ENCODE measurements at places on chromosomes 7 and 10.

- no peak for DNase-seq
Observed at GRCh38 chr10:4130685-4131084, 345.7 kb upstream of the KLF6 start.

DNA sequence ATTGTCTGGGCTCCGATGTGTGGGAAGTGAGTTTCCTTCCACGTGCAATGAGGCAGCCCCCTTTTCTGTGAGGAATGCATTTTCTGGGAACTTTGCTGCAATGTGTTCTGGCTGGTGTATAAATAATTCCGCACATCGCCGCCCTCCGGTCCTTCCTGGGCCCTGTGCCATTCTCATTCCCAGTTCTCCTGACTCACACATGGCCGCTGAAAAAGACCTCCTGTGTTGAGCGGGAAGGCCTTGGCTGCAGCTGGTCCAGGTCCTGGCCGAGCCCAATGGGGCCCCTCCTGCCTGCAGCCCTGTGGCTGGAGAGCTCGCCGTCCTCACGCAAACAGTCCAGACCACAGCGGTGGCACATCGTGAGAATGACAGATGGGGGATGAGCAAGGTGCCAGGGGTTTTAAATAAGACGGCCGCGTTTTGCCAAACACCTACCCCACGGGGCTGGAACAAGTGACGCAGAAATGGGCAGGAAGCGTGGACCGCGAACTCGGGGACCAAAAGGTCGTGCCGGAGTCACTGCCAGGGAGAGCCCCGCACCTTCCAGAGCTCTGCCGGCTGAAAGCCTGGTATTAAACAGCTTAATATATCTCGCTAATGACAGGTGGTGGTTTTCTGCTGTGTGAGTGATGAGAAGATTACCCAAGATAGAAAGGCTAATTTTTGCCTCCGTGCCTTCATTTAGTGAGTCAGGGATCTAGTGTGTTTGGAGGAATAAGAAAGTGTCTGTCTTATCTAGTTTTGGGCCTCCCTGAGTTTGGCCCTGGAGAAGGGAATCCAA is 37.0 kb downstream of the FAM20C start:
- no peak for DNase-seq

DNA sequence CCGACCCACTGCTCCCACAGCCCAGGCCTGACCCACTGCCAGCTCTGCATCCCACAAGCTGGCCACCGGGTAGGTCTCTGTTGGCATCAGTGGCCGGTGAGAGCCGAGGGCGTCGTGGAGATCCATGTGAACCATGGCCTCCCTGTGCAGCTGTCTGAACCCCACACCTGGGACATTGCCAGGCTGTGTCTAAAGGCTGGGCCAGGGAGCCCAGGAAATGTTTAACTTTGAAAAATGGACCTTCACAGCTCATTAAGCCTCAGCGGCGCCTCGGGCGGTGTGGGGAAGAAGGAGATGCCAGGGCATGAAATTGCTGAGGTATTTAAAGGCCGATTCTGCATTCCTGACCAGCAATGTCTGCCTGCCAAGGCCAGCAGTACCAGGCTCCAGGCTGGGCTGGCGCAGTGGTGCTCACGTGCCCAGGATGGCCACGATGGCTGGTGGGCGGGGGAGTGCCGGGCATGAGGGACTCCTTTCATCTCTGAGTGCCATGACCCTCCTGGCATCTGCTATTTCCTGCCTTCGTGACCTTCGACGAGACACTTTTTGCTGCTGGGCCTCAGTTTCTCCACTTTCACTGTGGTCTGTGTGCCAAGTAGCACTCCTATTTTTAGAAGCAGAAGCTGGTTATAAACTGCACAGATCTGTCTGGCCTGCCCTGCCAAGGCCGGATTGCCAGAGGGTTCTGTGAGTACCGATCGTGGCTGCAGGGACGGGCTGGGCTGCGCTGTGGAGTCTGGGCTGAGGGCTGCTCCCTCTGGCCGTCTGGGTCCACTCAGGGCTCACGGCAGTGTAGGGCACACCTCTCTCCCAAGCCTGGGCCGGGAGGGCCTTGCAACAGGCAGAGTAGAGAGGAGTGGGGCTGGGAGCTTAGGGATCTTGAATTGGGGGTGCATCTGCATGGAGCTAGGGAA is 21.8 kb downstream of the ELFN1 start:
- no peak for DNase-seq

- DNase-seq: no peak
Observed at GRCh38 chr10:122310311-122311050, 39.4 kb downstream of the BTBD16 start.

GRCh38 chr7:131424219-131424822 is 96.6 kb downstream of the MKLN1 start:
- DNase-seq: no peak

DNA sequence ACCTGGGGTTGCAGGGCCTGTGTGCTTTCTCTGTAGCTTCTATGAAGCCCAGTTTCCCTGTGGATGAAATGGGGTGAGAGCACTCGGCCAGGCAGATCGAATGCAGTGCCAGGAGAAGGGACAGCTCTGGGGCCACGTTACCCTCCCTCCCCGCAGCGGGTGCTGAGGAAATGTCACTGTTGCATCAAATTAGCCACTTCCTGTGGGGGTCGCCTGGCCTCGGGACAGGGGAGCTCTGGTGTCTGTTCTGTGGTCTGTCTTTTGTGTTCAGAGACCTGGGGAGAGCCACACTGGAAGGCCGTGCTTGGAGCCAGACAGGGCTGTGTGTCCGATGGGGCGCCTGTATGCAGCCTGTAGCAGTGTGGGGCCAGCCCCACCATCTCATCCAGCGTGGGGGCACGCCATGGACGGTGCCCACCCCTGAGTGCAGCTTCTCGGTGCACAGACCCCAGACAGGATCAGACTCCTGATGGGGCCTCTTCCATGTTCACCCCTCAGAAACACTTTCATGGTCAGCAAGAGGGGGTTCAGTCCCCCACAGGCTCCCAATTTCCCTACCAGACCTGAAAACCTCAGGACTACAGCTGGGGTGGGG is 13.6 kb downstream of the TTYH3 start:
- no peak for DNase-seq

DNA sequence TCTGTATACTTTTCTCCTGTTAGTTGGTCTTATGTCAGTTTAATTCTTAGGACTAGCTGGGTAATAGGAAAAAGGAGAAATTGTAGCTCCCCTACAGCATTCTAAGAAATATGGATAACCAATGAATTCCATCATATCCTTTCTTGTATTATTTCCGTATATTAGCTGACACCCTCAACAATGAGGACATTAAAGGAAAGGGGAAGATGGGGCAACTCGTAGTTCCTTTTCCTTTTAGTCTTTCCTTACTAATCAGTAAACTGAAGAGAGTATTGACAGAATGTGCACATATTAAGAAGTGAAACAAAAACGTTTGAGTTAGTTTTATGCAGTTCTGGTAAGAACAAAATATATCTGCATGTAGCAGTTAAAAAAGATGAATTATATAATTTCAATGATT is 35.1 kb upstream of the C10orf67 start:
- DNase-seq: no peak

DNA sequence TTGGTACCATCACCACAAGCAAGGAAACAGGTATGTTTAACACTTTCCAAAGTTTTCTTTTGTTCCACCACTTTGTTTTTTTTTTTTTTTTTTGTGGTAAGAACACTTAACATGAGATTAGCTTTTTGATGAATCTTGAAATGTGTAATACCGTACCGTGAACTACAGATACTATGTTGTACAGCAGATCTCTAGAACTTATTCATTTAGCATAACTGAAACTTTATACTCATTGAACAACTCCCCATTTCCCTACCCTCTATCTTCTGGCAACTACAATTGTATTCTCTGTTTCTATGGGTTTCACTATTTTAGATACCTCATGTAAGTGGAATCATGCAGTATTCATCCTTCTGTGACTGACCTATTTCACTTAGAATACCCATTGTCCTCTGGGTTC is 162.7 kb upstream of the ITGB1 start:
- no peak for DNase-seq

- no peak for DNase-seq
Observed at GRCh38 chr7:34838329-34838728, 180.3 kb downstream of the NPSR1 start.

- no peak for DNase-seq
Observed at GRCh38 chr10:86538547-86538946, 17.0 kb upstream of the WAPL start.

GRCh38 chr10:103177123-103177522 is 15.9 kb downstream of the NT5C2 start:
- no peak for DNase-seq

- no peak for DNase-seq
Observed at GRCh38 chr10:101814466-101815071, 3.7 kb downstream of the OGA start.

Data from stimulated activated CD4-positive, alpha-beta T cell treated with anti-CD3 and anti-CD28 coated beads, Interleukin-1b, Interleukin-23, amount 100 ng/mL, for 24 hours (primary cell).